ENCODE measurements at places on chromosomes 4 and X.

GRCh38 chr4:134276476-134276875 is 74.9 kb upstream of the PABPC4L start:
- DNase-seq: no peak

- DNase-seq: no peak
Measured at GRCh38 chr4:95272797-95273196, 276.0 kb downstream of the UNC5C start.

- DNase-seq: no peak
Measured at GRCh38 chrX:69051901-69052300, 113.4 kb downstream of the PJA1 start.

GRCh38 chr4:183260491-183261151 is 59.5 kb downstream of the CLDN22 start:
- no peak for DNase-seq

- DNase-seq: peak; percentile 61
Measured at GRCh38 chr4:139416073-139416673, 37.7 kb upstream of the RAB33B start.

DNA sequence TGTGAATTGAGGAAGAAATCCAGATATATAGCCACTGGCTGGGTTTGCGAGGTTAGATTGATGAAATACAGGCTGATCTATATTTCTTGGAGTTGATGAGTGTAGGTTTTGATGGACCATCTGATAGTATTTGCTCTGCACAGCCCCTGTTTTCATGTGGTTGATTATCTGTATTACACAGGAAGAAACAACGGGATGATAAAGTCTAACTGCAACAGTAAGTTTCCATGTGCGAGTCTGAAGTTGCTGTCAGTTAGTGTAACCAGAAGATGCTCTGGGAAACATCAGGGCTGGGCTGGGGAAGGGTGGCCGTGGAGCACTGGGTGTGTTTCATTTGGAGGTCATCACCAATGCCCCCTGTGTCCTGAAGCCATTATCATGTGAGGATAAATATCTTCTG is 148.4 kb upstream of the SFRP2 start:
- DNase-seq: no peak

DNA sequence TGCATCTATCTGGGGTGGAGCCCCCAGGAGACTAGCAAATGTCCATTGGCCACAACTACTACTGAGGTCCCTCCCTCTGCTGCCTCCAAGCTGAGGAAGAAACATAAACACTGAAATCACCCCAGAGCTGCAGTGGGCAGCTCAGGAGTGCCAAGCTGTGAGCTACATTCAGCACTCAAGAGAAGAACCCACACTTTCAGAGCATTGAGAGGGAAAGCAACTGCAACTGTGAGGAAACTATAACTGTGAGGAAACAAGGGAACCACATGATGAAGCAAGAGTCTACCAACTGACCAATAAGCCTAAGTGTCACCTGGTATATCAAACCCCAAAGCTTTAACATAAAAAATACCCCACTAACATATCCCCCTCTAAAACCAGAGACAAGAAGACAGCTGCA is 373.5 kb upstream of the TACR3 start:
- no peak for DNase-seq

GRCh38 chr4:103303011-103303410 is 104.9 kb upstream of the CENPE start:
- no peak for DNase-seq

- no peak for DNase-seq
Measured at GRCh38 chr4:88879991-88880390, 177.0 kb downstream of the FAM13A start.

DNA sequence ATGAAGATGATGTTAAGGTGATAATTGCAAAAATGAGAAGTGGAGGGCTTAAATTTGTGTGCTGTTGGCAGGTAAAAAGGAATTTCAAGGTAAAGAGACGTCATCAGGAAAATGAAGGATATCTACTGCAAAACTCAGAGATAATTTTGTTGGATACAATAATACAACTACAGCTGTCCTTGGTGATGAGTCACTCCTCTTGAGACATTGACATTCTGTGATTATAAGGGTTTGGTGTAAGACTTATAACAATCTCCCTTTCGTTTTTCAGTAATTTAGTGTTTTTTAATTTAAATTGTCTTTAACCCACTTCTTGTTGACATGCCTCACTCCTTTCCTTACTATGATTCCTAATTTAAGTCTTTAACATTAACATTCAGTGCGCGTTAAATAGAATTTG is 1074.1 kb upstream of the SLIT2 start:
- no peak for DNase-seq

- DNase-seq: no peak
Measured at GRCh38 chrX:39692796-39693195, 405.0 kb downstream of the BCOR start.

DNA sequence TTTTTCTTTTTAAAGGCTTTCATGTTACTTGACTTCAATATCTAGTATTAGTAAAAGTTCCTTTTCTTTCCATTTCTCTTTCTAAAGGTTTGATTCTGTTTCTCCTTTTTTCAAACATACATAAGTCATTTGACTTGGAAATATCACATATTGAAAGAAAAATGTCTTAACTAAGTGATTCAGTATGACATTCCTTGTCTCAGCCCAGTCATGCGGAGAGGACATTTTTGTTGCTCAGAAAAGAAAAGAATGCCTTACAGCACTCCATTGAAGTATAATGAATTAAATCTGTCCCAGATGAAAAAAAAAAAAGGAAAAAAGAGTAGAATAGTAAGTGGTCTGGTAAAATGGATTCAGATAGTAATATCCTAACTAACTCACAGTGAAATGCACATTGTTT is 466.1 kb downstream of the ADGRL3 start:
- no peak for DNase-seq

DNA sequence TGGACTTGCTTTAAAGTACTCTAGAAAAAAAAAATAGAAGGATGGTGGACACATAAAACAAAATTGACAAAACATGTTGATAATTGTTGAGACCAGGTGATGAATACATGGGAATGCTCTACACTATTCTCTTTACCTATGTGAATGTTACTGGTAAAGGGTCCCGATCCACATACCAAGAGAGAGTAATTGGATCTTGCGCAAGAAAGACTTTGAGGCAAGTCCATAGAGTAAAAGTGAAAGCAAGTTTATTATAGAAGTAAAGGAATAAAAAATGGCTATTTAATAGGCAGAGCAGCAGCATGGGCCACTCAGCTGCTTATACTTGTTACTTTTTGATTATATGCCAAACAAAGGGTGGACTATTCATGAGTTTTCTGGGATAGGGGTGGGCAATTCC is 34.0 kb upstream of the PRR32 start:
- no peak for DNase-seq

DNA sequence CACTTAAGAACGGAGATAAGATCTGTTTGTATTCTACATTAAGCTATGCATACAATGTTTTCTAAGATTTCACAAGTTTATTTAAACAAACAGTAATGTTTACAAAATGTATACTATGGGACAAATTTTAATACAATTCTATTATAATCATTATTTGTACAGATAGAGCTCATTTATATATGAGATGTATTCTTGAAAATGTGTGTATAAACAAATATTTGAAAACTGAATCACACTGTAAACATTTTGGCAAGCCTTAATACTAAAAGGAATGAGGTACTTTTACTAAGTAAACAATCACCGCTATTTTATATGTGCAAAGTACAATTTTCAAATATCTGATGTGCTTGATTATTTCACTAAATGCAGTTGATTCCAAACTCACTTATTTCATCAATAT is 119.2 kb upstream of the MAB21L2 start:
- no peak for DNase-seq

DNA sequence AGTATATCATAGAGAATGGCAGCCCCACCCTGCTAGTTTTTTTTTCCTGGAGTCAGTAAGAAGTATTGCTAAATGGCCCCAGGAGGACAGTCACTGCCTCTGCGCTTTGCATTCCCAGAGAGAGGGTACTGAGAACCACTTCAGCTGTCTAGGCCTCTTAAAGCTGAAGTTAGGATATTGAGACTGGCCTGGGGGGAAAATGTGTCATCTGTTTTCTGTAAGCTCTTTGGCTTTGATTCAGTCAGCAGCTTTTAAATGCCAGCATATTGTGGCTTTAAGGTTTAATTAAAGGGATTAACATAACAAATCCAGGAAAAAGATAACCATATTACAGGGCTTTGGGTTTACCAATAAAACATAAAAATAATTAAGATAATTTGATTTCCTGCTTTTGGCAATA is 852.0 kb downstream of the PCDH18 start:
- DNase-seq: no peak

DNA sequence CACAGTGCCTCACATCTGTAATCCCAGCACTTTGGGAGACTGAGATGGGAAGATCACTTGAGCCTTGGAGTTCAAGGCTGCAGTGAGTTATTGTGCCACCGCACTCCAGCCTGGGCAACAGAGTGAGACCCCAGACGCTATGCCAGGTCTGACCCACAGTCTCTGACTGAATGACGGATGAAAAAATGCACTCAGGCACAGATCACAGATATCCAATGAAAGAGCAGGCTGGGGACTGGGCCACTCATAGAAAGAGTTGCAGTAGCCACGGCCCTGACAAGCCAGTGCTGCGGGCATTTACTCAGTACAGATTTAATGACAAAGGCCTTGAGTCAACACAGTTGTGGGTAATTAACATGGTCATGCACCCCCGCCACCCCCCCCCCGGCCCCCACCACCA is 22.7 kb downstream of the NUDT6 start:
- no peak for DNase-seq

- no peak for DNase-seq
Measured at GRCh38 chr4:139839403-139840031, 173.9 kb downstream of the MGST2 start.

Data from AG10803 (cell line).